ENCODE measurements at places on chromosomes 11 and 22. TPM values are rescaled to one million over a fixed set of nuclear protein-coding genes. Genes with fewer than 3 reads are reported as not detected.

The OR8D4 gene
- total RNA-seq: not detected

The PKP3 gene
- total RNA-seq: 0.86 TPM

The HTR3A gene
- total RNA-seq: not detected

The CXCR5 gene
- not detected for total RNA-seq

GRCh38 chr11:69445131-69445470 lies 36.4 kb upstream of the LINC01488 start:
- peak; percentile 56 for DNase-seq

GRCh38 chr11:22006901-22007300 lies 186.0 kb upstream of the ANO5 start:
- DNase-seq: no peak

DNA sequence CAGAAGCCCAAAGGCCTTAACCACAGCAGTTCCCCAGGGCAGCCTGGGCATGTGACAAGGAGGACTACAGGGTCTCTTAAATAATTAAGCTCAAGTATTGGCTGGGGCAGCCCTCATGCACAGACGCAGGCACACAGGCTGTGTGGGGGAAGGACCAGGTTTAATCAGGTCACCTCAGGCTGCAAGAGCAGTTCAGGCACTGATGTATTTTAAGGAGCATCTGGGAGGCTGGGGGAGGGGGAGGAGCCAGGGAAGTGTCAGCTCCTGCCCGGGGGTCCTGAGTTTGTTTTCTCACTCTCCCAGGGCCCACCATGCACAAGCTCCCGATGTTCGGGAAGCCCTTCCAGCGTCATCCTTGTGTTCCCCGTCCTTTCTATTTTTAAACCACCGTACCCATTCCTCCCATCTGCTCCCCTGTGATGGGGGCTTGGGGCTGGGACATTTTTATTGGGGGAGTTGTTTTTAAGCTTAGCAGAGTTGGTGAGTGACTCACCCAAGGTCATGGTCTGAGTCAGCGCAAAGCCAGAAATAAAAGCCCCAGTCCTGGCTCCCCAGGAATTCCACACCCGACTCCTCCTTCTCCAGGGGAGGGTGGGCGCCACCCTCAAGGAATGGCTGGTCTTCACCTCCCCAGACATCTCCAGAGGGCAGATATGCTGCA lies 2.4 kb downstream of the CSDC2 start:
- no peak for DNase-seq

GRCh38 chr22:41919357-41920224 lies 4.7 kb upstream of the SHISA8 start:
- DNase-seq: peak; percentile 78

- no peak for DNase-seq
These were observed 433.3 kb upstream of the CHORDC1 start for GRCh38 chr11:90656171-90656570.

GRCh38 chr11:117395476-117395875 lies 67.8 kb downstream of the CEP164 start:
- DNase-seq: no peak

Measured in Right ventricle myocardium superior (tissue), 1 donor.